ENCODE measurements at places on chromosomes 12 and 14. TPM values are rescaled to one million over a fixed set of nuclear protein-coding genes. Genes with fewer than 3 reads are reported as not detected.
A peak's percentile ranks its signal among the peaks of the same experiment; 100 is the strongest.

DNA sequence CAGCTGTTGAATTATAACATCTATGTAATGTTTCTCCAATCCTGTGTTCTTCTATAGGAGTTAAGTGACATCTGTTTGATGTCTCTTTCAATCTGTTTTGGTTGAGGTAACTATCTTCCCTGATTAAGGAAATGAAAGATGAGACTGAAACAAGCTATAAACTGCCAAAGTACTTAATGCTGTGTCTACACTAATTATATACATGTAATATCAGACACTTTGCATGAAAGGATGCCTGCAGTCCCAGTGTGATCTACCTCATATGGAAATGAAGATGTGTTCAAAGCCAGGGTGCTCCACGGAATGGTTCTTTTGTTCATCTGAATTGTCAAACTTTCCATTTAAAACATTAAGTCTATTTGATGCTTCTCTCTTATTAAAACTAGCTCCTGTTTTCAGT is 958.3 kb downstream of the GALC start:
- no peak for DNase-seq

GRCh38 chr12:75751769-75752471 is 240.5 kb upstream of the KRR1 start:
- no peak for DNase-seq

The GPRC5D gene
- total RNA-seq = not detected

The TMEM119 gene
- total RNA-seq = not detected

DNA sequence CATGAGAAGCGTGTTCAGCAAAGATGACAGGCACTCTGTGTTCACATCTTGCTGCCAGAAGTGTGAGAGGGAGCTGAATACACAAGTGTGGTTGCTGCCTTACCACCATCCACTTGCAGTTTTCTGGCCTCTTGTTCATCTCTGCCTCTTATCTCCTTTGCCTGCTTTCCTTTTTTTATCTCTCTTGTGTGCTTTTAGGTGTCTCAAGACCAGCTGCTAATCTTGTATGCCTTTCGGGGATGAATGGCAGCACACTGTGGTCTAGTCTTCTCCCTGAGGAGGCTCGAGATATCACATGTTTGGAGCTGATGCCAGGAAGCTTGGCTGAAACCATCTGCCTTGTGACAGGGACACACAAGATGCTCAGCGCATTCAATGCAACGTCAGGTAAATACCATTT is 17.2 kb downstream of the FAM234B start:
- DNase-seq = no peak

DNA sequence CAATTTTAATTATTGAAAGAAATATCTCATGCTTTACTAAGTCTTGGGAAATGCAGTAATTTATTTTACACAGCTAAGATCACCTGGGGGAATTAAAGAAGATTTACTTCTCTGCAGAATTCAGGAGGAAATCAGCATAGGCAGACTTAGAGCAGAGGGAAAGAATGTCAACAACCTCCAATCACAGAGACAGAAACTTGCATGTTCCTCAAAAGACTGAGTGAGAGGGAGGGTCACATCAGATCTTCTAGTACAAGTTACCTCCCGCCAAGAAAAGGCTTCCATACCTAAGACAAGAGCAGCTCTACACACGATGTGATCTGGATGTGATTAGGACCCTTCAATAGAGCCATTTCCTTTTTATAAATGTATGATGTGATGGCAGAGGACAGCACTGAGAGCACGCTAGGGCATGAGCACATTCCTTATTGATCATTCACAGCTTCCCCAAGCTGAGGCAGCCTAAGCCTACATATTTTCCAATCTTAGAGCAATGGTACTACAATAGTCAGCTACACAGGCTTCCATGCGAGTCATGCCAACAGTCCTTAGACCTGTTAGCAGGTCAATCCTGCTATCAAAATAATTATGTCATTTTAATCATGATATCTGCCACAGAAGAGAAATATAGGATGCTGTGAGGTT is 403.3 kb downstream of the ETNK1 start:
- no peak for DNase-seq

- no peak for DNase-seq
Observed at GRCh38 chr12:69698769-69699540, at the start of gene BEST3. Gene BEST3 (minus strand): TSS chr12:69699303. CDS start chr12:69697798, 1,505 bp downstream.

DNA sequence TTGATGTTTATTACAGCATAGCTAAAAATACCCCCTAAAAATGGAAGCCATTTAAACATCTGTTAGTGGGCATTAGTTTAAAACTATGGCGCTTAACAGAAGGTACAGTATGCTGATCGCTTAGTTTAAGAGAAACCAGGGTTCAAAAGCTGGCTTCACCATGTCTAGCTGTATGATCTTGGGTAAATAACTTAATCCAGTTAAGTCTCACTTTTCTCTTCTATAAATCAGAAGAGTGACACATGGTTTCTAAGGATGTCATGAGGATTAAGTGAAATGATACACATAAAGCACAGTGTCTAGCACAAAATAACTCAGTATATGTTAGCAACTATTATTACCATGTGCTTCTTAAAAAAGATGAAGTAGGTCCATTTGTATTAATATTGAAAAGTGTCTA is 38.7 kb downstream of the STK38L start:
- no peak for DNase-seq

The KLRG1 gene
- 0.22 TPM for total RNA-seq

DNA sequence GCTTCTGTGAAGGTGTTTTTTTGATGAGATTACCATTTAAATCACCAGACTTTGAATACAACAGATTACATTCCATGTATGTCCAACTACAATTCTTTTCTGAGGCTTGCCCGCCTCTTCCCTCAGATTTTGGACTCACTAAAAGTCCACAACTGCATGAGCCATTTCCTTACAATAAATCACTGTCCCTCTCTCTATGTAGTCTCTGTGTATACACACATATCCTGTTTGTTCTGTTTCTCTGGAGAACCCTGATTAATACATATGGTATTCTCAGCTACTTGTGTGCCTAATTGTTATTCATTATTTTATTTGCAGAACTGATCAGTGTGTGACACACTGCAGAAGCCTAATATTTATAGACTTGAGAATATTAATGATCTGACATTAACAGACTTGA is 2.4 kb upstream of the MIPOL1 start:
- peak; percentile 72 for DNase-seq

The IFNG gene
- total RNA-seq = not detected

GRCh38 chr12:112839386-112839972 is 47.9 kb downstream of the RPH3A start:
- DNase-seq = peak; percentile 84

DNA sequence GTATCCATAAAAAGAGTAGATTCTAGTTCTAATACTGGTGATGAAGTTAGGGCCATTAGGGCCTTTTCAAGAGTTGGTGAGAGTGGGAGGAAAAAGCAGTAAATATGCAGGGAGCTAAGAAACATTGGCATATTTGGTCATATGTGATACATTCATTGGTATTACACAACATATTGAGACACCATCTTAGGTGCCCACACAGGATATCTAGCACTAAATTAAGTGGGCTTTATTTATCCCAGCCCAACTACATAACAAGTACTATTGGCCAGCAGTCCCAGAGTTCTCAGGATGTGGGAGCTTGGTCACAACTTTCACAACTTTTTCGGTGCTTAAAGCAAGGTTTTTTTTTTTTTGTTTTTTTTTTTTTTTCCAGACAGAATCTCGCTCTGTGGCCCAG is 2.0 kb upstream of the ING4 start:
- DNase-seq = no peak

DNA sequence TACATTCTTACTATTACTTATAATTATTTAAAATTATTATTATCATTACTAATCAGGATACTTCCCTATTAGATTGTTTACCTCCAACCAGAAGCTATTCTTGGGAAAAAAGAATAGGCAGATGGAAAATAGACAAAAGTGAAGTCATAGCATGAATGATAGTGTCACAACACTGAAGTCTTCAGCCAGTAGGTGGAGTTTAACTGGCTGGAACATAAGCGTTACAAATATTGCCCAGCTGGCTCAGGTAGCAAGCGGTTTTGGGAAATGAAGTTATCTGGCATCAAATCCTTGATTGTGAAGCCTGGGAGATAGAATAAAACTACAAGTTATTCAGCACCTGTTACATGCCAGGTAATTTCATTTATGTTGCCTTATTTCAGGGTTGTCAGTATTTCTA is 762.9 kb downstream of the C12orf50 start:
- peak; percentile 24 for DNase-seq

The ADGRD1 gene
- 0.20 TPM for total RNA-seq

GRCh38 chr12:12171991-12172511 is 94.8 kb downstream of the LRP6 start:
- peak; percentile 63 for DNase-seq

GRCh38 chr12:20044846-20045245 is 323.5 kb upstream of the PDE3A start:
- DNase-seq = no peak

- peak; percentile 14 for DNase-seq
Observed at GRCh38 chr12:31477687-31478086, 113.2 kb downstream of the DENND5B start.

GRCh38 chr12:11731042-11731357 is 81.5 kb downstream of the ETV6 start:
- no peak for DNase-seq

The P2RX2 gene
- total RNA-seq = not detected

DNA sequence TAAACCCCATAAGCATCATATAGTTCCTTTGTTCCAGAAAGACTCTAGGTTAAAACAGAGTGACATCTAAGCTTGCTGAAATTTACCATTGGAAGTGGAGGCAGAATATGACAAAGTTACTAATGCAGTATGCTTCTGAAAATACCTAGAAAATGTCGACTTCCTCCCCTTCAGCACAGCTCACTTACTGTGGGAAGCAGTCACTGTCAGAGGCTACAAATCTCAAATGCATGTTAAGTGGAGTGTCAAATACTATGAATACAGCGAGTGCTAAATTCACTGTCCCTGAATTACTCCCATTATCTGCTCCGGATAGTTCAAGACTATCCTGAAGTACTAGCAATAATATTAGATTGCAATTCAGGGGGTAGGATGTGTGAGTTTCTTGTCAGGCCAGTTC is 1454.6 kb downstream of the AACS start:
- no peak for DNase-seq

- no peak for DNase-seq
Observed at GRCh38 chr12:28212182-28212581, 21.9 kb downstream of the CCDC91 start.

DNA sequence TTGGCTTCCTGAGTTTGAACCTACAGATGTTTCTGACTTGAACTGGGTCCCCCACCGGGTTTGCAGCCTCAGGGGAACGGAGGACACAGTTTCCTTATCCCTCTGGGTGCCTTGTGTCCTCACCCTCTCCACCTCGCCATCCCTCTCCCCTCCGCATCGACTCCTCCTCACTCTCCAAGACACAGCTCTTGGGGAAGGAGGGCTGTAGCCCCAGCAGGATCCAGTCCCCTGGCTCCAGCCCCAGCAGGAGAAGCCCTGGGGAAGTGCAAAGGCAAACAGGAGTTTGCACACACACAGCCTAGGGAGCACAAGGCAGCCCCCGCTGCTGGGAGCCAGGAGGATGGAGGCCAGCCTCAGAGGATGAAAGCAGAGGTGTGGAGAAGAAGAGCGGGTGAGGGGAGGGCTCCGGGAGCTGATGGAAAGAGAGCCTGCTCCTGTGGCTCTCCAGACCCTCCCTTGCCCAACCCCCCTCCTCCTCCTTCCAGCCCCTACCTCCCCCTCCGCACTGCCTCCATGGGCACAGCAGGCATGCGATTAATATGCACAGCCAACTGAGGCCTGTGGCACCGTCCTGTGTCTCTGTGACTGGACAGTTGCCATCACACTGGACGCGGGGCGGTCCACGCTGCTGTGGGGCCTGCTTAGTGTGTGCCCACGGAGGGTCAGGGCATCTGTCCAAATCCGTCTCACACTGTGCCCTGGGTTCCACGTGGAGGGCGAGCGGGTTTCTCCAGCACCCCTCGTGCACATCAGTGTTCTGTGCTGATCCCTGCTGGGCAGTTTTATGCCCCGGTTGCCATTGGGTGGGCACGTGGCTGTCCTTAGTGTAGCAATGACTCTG is 193.7 kb upstream of the DIO3 start:
- DNase-seq = no peak

DNA sequence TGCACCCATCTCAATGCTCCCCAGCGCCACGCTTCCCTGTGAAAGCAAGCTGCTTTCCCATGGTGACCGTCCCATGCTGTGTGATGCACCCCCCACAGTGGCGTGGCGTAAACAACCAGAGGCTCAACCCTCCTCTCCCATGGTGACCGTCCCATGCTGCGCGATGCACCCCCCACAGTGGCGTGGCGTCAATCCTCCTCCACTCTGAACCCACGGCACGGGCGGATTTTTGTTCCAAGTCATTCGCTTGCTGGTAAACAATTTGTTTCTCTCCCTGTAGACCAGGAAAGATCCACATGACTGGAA is 8.9 kb downstream of the STX2 start:
- no peak for DNase-seq

GRCh38 chr14:64865109-64865508 is 14.6 kb downstream of the SPTB start:
- no peak for DNase-seq

GRCh38 chr14:52352569-52352968 is 38.5 kb downstream of the PTGER2 start:
- DNase-seq = no peak

GRCh38 chr14:61925732-61926435 is 163.7 kb downstream of the SNAPC1 start:
- no peak for DNase-seq

Data from lung microvascular endothelial cell (primary cell).